Activated CD4-positive, alpha-beta T cell treated with anti-CD3 and anti-CD28 coated beads, Interleukin-2, amount 50 U/mL, for 4 hours (primary cell): ENCODE measurements at places on chromosomes 16 and 17.

DNA sequence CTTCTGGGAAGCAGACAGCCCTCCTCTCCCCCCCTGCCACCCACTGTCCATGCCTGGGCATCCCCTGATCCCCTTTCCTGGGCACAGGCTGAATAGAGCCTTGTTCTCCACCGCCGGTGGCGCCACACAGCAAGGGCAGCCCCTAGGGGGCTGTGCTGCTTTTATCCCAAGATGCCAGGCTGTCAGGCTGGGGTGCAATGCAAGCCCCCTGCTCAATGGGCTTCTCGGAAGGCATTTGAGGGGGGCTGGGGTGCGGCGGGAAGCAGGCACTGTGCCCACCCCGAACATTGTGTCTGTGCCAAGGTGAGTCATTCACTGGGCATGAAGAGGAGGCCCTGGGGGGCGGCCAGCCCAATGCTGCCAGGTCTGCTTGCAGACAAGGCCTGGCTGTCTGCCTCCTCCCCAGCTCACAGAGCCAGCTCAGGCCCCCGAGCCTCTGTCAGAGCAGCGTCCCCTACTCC, 1.5 kb upstream of the GFAP start:
- no peak for DNase-seq

GRCh38 chr16:739560-740458, 988 bp downstream of the CIAO3 start:
- DNase-seq, result no peak

- no peak for DNase-seq
Observed at GRCh38 chr16:89407925-89408300, 82.4 kb downstream of the ANKRD11 start.

DNA sequence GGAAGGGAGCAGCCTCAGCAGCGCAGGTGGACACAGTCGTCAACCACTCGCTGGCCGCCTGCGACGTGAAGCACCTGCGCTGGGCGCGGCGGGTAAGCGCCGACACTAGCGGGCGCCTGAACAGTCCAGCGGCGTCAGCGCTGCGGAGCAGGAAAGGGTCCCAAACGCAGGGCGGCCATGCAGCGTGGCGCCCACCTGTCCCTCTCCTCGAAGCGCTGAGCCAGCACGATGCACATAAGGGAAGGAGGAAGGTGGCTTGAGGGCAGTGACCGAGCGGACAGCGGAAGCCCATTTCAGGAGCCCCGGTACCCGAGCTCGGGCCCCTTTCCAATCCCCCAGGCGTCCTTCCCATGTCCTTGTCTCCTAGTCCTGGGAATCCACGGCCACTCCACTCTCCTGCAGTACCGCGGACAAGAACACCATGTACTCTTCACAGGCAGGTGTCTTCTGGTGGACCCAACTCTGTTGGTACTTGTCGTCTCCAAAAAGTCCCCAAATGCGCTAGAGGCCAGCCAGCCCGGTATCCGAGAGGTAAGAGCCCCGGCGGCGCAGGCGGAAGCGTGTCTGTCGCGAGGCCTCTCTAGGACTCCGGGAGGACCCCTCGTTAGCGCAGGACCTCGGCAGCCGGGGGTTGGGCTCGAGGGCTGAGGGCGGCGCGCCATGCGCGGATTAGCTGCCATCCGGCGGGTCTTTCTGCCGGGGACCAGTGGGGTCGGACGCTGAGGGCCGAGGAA, 14.4 kb downstream of the ZNF232 start:
- DNase-seq, result no peak

DNA sequence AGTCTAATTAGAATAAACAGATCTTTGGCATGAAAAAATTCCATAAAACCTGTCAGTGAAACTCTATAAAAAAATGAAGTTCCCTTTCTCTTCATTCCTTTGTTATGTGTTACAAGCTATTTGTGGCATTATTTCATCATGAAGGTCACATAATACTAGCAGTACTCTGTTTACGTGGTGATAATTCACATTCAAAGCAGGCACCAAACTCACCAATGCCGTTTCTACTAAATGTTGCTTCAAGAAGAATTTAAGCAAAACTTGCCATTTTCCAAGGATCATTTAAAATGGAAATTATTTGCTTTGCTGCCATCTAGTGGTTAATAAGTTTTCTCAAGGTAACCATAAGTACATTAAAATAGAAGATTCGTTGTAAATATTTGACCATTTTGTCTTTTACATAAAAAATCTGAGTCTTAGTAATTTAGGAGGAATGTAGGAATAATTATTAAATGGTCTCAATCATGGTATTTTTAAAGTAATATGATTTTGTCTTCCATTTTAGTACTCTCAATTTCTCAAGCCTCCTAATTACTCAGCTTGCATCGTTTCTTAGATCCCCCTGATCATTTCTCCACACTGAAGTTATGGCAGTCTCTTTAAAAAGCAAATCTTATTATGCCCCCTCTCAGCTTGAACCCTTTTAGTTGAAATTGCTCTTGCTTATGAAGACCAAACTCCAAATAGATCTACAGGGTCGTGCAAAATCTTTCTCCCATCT, 80.8 kb downstream of the OMG start:
- DNase-seq, result no peak

DNA sequence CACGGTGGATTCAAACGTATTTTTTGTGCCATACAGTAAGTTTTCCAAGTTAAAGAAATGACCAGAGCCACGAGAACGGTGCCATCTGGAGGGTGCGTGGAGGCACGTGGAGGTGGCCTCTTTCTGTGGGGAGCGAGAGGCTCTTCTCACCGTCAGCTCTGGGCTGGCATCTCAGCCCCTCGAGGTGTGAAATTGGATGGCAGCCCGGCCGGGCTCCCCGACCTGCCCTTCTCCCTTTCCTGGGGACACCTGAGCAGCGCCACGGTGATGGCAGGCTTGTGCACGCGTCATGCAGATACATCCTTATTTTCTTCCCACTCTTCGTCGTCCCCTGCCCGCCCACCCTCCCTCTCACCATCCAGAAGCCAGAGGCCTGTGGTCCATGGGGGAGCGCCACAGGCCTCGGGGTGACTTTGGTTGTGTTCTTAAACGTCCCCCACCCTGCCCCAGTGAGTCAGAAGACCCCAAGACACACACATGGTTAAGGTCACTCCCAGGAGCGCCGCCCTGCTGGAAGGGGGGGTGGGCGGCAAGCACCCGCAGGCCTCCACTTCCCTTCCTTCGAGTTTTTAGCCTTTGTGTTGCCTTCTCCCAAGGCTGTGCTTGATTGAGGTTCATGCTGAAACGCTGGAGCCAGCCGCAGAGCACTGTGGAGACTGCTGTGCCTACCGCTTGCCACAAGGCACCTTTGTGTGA, 109.4 kb downstream of the BANP start:
- DNase-seq, result no peak

GRCh38 chr16:85749771-85750145, 1.1 kb downstream of the C16orf74 start:
- DNase-seq, result no peak

DNA sequence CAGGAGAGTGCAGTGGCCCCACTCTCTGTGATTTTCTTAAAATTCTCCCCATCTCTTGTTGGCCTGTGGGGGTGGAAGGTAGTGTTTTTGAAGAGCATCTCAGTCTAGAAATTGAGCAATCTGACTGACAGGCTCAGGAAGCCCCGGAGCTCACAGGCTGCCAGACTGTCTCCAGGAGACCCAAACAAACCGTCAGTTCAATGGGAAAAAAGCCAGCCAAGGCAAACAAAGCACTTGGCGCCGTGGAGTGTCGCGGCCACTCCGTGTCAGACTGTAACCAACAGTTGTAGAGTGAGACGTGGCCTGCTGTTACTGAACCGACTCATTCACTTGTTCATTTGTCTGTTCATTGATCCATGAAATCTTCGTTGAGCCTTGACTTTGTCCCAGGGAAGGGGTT, 33.7 kb downstream of the RGS9 start:
- DNase-seq, result no peak

- no peak for DNase-seq
Observed at GRCh38 chr17:50722746-50723145, 3.3 kb downstream of the LUC7L3 start.

DNA sequence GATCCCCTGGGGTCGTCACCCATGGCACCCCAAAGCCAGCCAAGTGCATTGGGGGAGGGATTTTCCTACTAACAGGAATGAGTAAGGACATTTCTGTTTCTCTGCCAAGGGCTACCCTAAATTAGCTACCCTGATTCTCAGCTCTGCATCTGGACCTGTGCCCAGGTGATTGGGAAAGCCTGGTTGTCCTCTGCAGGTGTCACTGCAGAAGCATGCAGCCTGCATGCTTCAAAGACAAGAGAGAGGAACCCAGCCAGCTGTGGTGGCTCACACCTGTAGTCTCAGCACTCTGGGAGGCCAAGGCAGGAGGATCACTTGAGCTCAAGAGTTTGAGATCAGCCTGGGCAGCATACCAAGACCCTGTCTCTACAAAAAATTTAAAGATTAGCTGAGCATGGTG, 19.6 kb downstream of the BEAN1 start:
- DNase-seq, result no peak

DNA sequence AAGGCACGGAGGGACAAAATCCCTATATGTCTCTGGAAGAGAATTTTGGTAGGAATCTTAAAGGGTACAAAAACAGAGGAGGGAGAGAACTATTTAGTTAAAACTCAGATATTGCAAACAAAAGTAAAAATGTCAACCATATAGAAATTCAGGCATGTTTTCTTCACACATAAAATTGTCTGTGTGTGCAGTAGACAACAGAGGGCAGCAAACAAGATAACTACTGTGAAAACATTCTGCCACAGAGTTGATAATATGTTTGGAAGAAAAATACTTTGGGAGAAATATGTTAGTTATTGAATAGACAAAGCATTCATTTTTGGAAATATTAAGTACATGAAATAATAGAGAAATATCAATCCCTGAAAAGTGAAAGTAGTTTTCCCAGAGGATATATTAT, 56.2 kb downstream of the SNX11 start:
- no peak for DNase-seq

DNA sequence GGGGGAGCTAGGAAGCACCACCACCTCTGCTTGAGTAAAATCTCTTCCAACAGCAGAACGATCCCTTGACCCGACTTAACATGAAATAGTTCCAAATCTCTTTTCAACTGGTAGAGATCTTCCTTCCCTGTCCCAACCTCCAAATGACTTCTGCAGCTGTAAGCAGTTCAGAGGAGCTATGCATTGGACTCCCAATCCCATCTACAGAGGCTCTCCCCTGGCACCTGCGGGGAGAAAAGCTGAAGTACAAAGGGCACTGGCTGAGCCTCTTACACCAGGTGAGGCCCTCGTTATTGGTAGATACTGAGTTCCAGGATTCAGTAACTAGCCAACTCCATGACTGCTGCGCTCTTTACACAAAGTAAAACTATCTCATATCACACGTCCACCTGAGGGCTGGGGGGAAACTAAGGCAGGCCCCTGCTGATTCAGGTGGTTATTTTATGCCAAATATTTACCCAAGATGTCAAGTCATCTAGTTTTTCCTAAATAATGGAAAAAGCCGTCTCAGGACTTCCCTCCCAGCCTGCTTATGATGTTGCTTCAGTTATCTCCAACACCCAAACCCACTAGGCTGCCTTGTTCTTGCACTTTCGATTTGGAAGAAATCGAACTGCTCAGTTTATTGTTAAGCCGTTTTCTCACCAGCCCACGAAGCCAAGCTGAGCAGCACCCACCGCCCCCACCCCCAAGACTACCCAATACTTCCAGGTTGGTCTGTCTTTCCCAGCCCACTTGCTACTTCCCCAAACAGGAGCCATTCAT, 3.2 kb downstream of the ACTG1 start:
- DNase-seq, result no peak

GRCh38 chr17:68238871-68239253, 9.0 kb upstream of the AMZ2 start:
- no peak for DNase-seq

DNA sequence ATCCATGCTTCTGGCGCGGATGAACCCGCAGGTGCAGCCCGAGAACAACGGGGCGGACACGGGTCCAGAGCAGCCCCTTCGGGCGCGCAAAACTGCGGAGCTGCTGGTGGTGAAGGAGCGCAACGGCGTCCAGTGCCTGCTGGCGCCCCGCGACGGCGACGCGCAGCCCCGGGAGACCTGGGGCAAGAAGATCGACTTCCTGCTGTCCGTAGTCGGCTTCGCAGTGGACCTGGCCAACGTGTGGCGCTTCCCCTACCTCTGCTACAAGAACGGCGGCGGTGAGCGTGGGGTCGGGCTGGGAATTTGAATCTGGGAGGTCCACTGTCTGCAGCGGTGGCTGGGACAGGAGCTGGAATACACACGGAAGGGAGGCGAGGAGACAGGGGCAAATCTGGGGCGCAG, 904 bp downstream of the SLC6A2 start:
- DNase-seq, result no peak

DNA sequence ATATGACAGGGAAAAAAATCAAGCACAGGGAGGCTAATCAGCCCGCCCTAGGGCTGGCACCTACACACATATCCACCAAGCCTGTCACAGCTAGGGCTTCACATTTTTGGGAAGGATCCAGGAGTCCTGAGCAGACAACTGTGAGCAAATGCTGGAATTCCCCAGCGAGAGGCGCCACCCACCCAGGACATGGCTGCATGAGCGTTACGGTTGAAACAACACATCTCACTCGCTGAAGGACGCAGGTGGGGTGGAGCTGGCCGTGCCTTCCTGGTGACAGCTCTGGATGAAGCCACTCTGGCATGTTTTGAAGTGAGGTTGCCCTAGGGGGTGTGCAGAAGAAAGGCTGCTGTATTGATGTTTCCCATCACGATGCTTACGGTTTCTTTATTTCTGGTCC, 315.1 kb upstream of the EEF2KMT start:
- no peak for DNase-seq
